Activated CD4-positive, CD25-positive, alpha-beta regulatory T cell treated with anti-CD3 and anti-CD28 coated beads, Interleukin-2, amount 50 U/mL, for 24 hours (primary cell): ENCODE measurements at places on chromosomes 16 and 17.

- ATAC-seq: no peak
These were observed 196.0 kb upstream of the CPHXL start for GRCh38 chr16:75922250-75922649.

DNA sequence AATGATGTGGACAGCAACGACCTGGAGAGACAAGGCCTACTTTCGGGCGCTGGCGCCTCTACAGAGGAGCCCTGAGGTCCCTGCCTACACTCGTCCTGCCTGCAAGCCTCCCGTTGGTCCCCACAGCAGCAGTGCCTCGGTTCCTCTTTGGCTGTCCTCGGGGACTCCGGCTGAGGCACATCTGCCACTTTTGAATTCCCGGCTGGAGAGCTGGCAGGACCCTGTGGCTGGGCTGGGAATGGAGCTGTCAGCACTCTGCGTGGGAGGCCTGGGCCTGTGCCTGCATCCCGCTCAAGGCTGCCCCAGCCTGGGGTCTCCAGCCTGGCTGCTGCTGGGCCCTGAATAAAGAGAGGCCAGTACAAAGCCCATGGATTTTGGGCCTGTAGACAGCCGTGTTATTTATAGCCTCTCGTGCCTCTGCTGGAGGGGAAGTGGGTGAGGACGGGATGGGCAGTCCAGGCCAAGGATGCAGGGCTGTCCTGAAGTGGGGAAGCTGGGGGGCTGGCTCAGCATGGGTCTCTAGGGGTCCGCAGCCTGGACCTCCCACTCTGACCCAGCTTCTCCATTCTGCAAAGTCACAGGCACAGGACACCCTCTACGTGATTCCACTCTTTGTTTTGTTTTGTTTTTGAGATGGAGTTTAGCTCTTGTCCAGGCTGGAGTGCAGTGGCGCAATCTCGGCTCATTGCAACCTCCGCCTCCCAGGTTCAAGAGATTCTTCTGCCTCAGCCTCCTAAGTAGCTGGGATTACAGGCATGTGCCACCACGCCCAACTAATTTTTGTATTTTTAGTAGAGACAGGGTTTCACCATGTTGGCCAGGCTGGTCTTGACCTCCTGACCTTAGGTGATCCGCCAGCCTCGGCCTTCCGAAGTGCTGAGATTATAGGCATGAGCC is 10.6 kb upstream of the SPNS2 start:
- ATAC-seq: no peak

GRCh38 chr16:4936991-4937781 is at the start of gene PPL:
Gene PPL (minus strand): TSS chr16:4937148. CDS start chr16:4937045, 103 bp downstream.
- no peak for ATAC-seq

- ATAC-seq: no peak
These were observed 5.8 kb downstream of the SLC5A2 start for GRCh38 chr16:31488468-31489297.
